ENCODE measurements at places on chromosomes 1 and 21.
A peak's percentile ranks its signal among the peaks of the same experiment; 100 is the strongest.

- ATAC-seq = peak; percentile 45
Measured at GRCh38 chr1:223712850-223713474, 623 bp downstream of the CAPN2 start.

GRCh38 chr1:167532964-167533824 lies 14.9 kb upstream of the CD247 start:
- no peak for ATAC-seq

DNA sequence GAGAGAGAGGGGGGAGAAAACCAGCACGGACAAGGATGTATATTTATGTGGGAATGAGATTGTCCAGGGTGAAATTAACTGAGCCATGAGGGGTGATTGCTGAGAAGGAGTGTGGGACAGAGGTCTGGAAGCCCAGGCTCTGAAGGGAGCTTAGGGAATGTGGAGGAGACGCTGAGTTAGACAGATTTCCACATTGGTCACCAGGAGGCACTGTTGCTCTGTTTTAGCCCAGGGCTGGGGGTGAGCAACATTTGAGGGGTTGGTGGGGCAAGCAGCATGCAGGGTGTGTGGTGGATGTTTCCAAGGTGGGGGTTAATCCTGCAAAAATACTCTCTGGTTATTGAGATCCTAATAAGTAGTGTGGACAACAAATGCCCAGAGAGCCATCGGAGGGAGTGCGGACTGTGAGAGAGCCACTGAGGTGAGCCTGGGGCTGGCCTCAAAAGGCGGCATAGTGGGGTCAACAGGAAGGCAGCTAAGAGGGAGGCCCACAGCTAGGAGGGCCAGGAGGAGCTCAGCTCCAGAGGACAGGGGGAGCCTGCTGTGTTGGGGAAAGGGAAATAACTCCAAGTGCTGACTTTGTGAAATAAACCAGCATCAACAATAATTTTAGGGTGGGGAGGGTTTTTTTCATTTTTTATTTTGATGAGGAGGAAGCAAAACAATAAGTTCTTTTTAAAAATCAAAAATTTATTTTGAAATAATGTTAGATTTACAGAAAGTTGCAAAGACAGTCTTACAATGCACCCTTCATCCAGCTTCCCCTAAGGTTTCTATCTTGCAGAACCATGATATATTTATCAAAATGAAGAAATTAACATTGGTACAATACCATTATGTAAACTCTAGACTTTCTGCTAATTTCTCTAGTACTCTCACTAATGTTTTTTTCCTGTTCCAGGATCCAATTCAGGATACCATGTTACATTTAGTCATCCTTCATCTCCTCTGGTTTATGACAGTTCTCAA lies 82.8 kb upstream of the CD34 start:
- no peak for ATAC-seq

DNA sequence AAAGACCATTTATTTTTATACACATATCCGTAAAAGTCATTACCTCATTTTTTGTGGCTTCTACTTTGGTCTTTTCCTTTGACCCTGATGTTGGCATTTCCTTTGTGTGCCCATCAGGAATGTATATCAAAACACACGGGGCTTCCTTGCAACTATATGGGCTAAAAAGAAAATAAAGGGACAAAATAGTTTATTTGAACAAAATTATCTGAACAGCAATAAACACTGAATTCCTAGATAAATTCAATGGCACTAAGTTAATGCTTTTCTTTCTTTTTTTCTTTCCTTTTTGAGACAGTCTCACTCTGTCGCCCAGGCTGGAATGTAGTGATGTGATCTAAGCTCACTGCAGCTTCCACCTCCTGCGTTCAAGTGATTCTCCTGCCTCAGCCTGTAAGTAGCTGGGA lies 45.2 kb downstream of the EPRS1 start:
- ATAC-seq = no peak

GRCh38 chr1:29802181-29803068 lies 566.1 kb downstream of the PTPRU start:
- ATAC-seq = no peak

DNA sequence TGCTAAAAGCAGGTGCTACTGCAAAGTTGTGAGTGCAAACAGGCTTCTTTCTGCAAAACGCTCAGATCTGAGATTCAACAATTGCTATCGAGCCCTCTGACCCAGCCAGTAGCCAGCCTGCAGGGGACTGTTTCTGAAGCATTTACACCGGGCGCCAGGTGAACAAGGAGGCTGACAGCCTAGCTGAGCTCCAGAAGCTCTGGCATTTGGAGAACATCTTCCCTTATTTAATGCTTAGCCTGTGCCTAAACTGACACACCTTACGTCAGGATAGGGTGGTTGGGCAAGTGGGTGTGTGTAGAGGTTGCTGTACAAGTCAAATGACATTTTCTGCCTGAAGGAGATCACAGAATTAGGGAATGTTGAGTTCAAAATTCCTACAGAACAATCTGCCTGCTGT lies 15.8 kb upstream of the PLA2G2C start:
- ATAC-seq = no peak

DNA sequence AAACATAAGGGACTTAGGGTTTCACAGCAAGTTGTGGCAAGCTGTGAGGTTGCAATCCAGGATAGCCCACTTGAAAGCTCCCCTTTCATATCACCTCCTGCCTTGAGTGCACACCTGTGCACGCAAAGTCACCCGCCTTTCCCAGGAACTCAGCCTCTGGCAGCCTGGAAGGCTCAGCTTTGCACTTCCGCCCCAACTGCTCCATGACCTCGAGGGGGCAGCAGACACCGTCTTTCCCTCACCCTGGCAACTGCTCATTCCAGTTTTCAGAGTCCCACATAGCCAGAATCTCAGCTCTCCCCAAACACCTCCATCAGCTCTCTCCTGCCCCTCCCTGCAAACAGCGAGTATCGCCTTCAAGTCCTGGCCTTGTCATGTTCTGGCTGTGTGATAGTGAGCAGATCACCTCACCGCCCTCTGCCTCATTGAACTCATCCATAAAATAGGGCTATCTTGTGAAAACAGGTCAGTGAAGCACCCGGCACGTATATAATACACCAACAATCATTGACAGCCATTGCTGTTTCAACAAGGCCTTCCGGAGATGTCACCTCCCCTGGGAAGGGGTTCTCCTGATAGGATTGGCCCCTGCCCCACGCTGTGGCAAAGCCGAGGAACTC lies 32.2 kb upstream of the EPB41 start:
- peak; percentile 34 for ATAC-seq

- no peak for ATAC-seq
Measured at GRCh38 chr1:6014130-6014999, 22.1 kb upstream of the NPHP4 start.

DNA sequence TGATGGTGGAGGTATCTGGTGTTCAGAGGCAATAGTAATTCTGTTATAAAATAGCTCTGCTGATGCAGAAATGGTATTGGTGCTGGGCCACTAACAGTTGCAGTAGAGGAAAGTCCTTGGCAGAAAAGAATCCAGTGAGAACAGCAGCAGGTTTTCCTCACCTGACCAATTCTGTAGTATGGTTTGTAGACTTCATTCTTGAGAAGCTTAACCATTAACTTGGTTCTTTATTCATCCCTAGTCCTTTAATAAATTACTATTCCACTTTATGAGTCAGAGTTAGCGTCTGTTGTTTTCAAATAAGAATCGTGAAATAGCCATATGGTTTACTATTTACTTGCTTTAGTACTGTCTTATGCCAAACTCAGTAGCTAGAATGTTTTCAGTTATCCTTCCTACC lies 128.5 kb upstream of the SERTAD4 start:
- ATAC-seq = no peak

GRCh38 chr1:11285883-11286734 lies 13.1 kb downstream of the UBIAD1 start:
- no peak for ATAC-seq

DNA sequence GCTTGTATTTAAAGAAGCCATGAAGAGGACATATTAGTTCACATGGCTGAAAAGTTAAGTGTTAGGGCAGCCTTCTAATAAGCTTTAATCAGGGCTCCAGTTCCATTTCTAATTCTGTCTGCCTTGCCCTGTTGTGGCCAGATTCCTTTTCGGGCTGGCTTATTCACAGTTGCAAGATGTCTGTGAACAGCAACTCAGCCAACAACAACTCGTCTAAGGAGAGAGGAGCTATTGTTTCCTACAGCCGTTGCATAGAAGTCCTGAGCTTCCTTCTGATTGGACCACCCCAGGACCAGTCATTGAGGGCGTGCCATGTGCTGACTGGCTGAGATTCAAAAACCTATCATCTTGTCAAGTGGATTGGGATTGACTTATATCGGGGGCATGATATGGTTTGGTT lies 18.6 kb upstream of the COQ8A start:
- no peak for ATAC-seq

- peak; percentile 90 for ATAC-seq
Measured at GRCh38 chr1:63746129-63746864, 27.5 kb upstream of the ROR1 start.

DNA sequence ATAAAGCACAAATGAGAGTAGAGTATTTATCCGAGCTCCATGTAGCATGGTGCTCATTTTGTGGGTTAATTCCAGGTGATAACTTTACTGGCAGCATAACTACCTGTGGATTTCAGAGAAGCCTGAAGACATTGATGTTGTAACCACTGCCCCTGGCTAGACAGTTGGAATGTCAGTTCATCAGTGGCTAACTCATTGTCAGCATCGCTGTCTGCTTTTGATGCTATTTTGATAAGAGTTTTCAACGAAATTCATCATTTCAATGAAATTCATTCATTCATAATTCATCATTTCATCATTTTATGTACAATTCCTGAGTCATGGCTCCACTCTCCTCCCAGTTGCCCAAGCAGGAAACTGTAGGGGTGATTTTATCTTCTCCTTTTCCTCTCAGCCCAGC lies 34.4 kb downstream of the HSD3B1 start:
- ATAC-seq = no peak

DNA sequence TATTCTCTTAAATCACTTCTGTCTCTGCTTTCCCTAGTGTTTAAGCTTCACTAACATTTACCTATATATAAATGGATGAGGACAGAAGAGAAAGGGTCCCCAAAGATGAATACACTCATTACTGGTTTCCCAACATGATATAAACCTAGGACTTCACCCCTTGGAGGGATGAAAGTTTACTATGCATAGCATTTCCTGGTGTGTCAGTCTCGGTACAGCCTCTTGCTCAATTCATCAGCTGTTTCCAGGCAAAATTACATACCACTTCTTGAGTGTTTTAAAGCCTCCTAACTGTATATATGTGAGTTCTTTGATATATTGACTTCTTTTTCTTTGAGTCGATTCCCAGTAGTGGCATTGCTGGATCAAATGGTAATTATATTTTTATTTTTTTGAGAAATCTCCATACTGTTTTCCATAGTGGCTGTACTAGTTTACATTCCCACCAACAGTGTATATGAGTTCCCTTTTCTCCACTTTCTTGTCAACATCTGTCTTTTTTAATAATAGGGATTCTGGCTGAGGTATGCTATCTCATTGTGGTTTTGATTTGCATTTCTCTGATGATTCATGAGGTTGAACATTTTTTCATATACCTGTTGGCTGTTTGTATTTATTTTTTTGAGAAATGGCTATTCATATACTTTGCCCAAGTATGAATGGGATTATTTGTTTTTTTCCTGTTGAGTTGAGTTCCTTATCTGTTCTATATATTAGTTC lies 259.3 kb upstream of the CACYBP start:
- no peak for ATAC-seq

- no peak for ATAC-seq
Measured at GRCh38 chr1:21337454-21337927, 47.2 kb upstream of the ECE1 start.

DNA sequence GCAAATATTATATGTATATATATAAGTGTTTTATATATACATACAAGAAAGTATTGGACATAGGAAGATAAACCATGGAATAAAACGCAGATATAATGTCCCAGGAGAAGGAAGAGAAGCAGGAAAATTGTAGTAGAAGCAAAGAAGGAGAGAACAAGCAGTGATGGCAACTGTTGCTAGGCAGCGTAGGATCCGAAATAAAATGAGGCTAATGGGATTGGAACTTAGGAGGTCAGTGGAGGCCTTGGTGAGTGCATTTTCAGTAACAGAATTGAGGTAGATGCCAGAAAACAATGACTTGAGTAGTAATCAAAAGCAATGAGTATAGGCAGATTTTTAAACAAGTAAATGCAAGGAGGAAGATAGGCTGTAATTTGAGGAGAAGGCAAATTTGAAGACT lies 265.8 kb downstream of the LRRC7 start:
- ATAC-seq = no peak

- ATAC-seq = no peak
Measured at GRCh38 chr21:30979054-30979453, 59.2 kb downstream of the KRTAP19-8 start.

- ATAC-seq = peak; percentile 33
Measured at GRCh38 chr1:84505493-84506001, 639 bp upstream of the SPATA1 start.

DNA sequence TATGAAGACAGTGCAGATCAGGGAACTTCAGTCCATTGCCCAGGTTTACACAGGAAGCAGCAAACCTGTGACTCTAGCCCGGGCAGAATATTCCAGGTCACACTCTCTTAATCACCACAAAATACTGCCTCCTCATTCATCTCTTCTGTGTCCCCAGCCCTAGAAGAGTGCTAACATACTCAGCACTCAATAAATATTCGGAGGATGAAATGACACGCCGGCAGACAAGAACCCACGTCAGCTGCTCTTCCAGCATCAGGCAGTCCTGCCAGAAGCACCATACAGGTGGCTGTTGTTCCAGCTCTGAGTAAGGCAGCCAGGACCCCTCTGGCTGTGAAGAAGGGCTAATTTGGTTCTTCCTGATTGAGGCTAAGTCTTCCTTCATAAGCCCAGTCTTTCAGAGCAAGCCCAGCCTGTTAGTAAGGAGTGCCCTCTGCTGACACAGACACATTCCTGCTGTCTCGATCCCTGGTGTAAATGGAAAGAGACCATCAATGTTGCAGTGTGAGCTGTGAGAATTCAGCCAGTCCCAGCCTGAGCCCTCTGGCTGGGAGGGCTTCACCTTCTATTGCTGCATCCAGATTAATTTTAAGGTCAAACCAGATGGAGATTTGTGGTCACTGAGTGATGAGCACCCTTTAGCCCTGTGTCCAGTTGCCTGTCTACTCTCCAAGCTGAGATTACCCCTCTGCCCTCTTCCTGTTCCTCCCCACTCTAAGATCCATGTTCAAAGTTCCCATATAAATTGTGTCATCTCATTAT lies 45.0 kb upstream of the KIRREL1 start:
- ATAC-seq = no peak

DNA sequence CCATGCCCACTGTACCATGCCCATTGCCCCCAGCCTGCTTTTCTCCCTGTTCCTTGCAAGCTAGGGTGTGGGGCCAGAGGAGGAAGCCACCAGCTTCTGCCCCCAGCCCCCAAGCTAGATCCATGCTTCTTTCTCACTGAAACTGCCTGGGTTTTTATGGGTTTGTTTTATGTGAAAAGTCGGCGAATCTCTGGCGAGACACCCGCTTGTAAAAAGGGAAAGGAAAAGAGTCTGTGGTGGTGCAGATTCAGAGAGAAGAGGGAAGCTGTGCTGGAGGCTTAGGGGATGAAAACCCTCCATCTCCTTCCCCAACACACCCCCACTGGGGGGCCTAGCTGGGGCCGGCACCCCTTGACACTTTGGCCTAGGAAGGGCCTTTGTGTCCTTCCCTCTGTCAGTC lies 26.2 kb downstream of the GRHL3 start:
- no peak for ATAC-seq

DNA sequence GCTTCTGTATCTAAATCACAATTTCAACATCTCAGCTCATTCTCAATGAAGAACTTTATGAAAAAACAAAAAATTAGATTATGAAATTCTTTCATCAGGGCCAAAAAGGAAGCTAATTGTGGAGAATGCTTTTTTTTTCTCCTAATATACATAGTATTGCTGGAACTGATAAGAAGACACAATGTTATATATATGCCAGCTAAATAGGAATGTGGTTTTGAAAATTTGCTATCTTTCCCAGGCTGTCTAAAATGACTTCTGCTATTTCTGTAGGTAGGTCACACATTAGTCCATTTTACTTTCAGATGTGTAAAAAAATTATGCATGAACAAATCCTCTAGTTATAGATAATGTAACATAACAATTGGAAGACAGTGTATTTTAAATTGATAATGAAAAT lies 732.9 kb downstream of the RWDD3 start:
- no peak for ATAC-seq
